ENCODE measurements at places on chromosomes 1 and 21.

DNA sequence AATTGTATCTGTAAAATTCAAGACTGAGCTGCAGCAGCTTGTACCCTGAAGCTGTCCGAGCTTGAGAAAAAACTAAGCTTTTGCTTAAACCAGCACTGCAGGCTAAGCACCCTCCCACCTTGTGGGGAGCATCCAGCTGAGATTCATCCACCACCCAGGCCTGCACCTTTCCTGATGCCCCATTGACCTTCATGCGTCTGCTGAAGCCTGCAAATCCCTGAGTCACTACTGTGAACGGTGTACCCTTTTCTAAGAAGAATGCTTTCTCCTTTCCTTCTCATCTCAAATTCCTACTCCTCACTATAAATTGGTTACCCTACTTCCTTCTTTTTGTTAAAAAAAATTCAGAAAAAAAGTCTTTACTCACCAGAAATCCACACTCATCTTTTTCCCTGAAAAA, 90.9 kb upstream of the RGS18 start:
- no peak for DNase-seq

DNA sequence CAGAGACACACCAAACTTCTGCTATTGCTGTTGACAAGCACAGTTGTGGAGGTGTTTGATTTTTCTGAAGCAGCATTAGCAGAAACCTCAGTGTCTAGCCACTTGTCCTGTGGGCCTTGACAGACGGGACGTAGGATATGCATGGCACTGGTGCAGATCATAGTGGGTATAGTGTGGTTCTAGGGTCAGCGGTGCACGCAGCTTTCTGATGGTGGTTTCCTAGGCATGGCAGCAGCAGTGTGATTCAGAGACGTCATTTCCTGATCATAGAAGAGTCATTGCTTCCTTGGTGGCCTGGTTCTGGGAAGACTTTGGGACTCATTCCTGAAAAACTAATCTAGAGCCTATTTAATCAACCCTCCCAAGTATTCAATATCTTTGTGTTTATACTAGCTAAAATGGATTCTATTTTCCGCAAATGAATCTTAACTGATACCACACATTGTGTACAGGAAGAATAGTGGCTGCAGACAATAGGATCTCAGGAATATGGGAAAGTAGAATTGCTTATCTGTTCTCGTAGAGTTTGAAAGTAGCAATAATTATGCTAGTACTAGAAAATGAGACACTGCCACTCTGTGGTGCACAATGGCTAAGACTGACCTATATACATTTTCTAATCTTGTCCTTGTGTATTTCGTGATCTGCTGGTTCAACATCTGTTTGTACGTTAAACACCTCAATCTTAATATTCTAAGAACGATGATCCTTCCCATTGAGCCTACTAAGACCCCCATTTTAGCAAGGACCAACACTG, 2.8 kb upstream of the USP1 start:
- DNase-seq: no peak

GRCh38 chr1:228487336-228488124, at the start of gene RNF187:
TSS of gene RNF187 (plus strand) at chr1:228487382.
- DNase-seq: no peak

GRCh38 chr1:86965012-86965826, 50.8 kb downstream of the HS2ST1 start:
- DNase-seq: no peak

- DNase-seq: no peak
Measured at GRCh38 chr1:150444232-150444631, 43.0 kb upstream of the TARS2 start.
